Thoracic aorta (tissue), 2 donors: ENCODE measurements at places on chromosomes 7 and 10. TPM values are rescaled to one million over a fixed set of nuclear protein-coding genes. Genes with fewer than 3 reads are reported as not detected.
A peak's percentile ranks its signal among the peaks of the same experiment; 100 is the strongest.

- H3K36me3 ChIP-seq, result peaks cover 7% of the 10 kb centered on the region
- no peak overlapping the region for H3K4me3 ChIP-seq
- H3K4me1 ChIP-seq, result peaks cover 11% of the 10 kb centered on the region
- H3K27ac ChIP-seq, result no peak overlapping the region
- no peaks in the 10 kb centered on the region for H3K27me3 ChIP-seq
Measured at GRCh38 chr10:125103924-125104323, 56.4 kb downstream of the CTBP2 start.

GRCh38 chr10:49767752-49768151 is 5.6 kb upstream of the OGDHL start:
- no peak overlapping the region for H3K27ac ChIP-seq
- no peaks in the 10 kb centered on the region for H3K4me1 ChIP-seq
- no peaks in the 10 kb centered on the region for H3K27me3 ChIP-seq
- no peak overlapping the region for H3K4me3 ChIP-seq

GRCh38 chr7:95264363-95264891 is 59.9 kb downstream of the PON1 start:
- H3K4me1 ChIP-seq, result no peaks in the 10 kb centered on the region
- no peaks in the 10 kb centered on the region for H3K27me3 ChIP-seq
- H3K27ac ChIP-seq, result no peak overlapping the region
- H3K36me3 ChIP-seq, result no peaks in the 10 kb centered on the region
- H3K4me3 ChIP-seq, result no peak overlapping the region

DNA sequence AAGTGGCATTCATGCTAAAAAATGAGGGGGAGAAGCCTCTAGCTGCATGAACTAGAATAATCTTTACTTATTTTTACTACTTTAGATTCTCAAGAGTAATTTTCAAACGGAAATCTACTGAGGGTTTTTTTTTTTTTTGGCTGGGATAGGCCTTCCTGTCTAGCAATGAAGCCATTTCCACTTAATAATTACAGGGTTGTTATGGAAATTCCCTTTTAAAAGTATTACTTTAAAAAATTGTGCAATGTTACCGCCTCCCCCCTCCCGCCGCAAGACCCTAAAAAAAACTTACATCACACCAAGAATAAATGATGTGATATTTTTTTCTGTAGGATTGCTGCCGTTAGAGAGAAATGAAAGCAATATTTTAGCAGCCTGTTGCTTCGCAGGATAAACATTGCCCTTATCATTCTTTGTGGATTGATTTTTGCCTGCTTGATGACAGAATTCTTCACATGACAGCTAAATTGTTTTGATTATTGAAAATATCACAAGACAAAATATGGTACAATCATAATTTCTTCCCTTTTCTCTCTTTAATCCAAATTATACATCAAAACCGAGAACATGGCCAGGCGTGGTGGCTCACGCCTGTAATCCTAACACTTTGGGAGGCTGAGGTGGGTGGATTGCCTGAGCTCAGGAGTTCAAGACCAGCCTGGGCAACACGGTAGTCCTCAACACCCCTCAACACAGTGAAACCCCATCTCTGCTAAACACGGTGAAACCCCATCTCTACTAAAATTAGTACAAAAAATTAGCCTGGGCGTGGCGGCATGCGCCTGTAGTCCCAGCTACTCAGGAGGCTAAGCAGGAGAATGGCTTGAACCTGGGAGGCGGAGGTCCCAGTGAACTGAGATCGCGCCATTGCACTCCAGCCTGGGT is 32.8 kb downstream of the ARL4A start:
- DNase-seq, result no peak
- peaks cover 48% of the 10 kb centered on the region for H3K4me1 ChIP-seq
- H3K27ac ChIP-seq, result peak overlapping the region; percentile 4

Gene MBL2
- total RNA-seq, result not detected

- H3K4me3 ChIP-seq, result no peak overlapping the region
- H3K27me3 ChIP-seq, result no peaks in the 10 kb centered on the region
- H3K4me1 ChIP-seq, result no peaks in the 10 kb centered on the region
- H3K27ac ChIP-seq, result no peak overlapping the region
- no peaks in the 10 kb centered on the region for H3K36me3 ChIP-seq
Measured at GRCh38 chr10:25689346-25690100, 244.5 kb upstream of the MYO3A start.

Gene CALML3
- total RNA-seq, result not detected

Gene PTF1A
- total RNA-seq, result not detected

DNA sequence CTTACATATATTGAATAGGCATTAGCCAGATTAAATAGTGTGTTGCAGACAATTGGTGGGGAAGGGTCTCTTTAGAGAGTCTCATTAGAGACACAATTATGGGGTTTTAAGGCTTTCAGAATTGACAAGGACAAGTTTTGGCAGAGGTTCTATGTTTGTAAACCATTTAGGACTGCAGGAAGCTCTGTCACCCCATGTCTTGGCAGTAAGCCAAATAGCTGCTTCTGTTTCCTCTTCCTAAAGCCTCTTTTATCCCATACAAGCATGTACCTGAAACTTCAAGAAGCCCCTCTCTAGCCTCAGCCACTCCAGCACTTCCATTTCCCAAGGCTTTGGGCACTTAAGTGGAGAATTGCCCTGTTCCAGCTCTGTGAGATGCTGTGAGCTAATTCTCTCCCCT is 21.8 kb upstream of the LRRC4 start:
- no peak overlapping the region for H3K4me3 ChIP-seq
- DNase-seq, result no peak
- H3K27me3 ChIP-seq, result no peaks in the 10 kb centered on the region
- H3K36me3 ChIP-seq, result no peaks in the 10 kb centered on the region
- no peak overlapping the region for H3K27ac ChIP-seq
- no peaks in the 10 kb centered on the region for H3K4me1 ChIP-seq

Gene OGDHL
- not detected for total RNA-seq

Gene TMEM229A
- not detected for total RNA-seq

DNA sequence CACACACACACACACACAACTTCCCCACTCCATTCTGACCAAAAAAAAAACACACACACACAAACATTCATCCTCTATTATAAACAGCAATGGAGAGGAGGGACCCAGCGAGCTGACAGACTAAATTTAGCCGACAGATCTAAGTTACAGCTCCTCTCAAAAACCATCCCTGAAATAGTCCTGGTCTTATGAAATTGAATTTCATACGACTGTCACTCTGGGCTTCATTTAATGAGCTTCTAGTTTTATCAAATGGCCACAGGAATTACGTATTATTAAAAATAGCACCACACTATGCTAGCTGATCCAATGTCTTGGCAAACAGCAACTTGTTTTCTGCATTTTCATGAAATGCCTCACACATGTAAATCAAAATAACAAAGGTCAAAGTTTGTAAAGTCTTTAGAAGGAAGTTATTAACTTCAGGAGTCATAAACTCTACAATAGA is 131.3 kb upstream of the ASAH2 start:
- H3K36me3 ChIP-seq, result no peaks in the 10 kb centered on the region
- H3K27ac ChIP-seq, result no peak overlapping the region
- H3K4me3 ChIP-seq, result no peak overlapping the region
- peaks cover 30% of the 10 kb centered on the region for H3K4me1 ChIP-seq

GRCh38 chr10:19412531-19412930 is 363.9 kb downstream of the MALRD1 start:
- DNase-seq, result no peak
- no peak overlapping the region for H3K27ac ChIP-seq
- no peaks in the 10 kb centered on the region for H3K36me3 ChIP-seq
- no peaks in the 10 kb centered on the region for H3K4me1 ChIP-seq
- no peak overlapping the region for H3K4me3 ChIP-seq

DNA sequence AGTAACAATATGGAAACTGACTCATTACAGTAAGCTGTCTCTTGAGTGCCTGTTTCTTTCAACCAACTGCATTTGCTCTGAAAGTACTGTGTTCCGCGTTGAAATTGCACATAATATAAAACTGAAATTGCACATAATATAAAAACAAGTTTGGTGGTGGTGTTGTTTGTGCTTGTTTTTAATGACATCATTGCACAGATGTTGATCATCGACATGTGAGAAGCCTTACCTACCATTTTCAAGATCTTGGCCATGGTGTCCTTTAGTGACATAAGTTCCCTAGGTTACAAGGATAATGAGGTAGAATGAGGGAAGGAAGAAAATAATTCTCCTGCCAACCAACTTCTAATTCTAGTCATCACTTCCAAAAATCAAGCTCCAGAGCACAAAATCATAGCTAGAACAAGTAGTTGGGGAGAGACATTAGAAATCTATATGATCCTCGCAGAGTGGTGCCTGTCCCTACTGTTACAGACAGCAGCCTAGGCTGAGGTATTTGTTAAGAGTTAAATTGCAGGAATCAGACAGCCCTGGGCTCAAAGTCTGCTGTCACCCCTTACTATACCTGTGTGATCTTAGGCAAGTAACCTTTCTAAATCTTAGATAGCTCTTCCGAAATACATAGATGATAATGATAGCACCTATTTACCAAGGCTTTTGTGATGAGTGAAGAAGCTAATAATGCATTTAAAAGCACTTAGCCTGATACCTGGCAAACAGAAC is 29.3 kb downstream of the DOCK4 start:
- no peaks in the 10 kb centered on the region for H3K4me1 ChIP-seq
- H3K4me3 ChIP-seq, result no peak overlapping the region
- H3K36me3 ChIP-seq, result no peaks in the 10 kb centered on the region
- H3K27me3 ChIP-seq, result no peaks in the 10 kb centered on the region

- no peak overlapping the region for H3K27ac ChIP-seq
- no peaks in the 10 kb centered on the region for H3K4me1 ChIP-seq
- no peak for DNase-seq
- H3K36me3 ChIP-seq, result no peaks in the 10 kb centered on the region
- H3K4me3 ChIP-seq, result no peak overlapping the region
- no peaks in the 10 kb centered on the region for H3K27me3 ChIP-seq
Measured at GRCh38 chr10:104897696-104898095, 256.6 kb downstream of the SORCS3 start.

DNA sequence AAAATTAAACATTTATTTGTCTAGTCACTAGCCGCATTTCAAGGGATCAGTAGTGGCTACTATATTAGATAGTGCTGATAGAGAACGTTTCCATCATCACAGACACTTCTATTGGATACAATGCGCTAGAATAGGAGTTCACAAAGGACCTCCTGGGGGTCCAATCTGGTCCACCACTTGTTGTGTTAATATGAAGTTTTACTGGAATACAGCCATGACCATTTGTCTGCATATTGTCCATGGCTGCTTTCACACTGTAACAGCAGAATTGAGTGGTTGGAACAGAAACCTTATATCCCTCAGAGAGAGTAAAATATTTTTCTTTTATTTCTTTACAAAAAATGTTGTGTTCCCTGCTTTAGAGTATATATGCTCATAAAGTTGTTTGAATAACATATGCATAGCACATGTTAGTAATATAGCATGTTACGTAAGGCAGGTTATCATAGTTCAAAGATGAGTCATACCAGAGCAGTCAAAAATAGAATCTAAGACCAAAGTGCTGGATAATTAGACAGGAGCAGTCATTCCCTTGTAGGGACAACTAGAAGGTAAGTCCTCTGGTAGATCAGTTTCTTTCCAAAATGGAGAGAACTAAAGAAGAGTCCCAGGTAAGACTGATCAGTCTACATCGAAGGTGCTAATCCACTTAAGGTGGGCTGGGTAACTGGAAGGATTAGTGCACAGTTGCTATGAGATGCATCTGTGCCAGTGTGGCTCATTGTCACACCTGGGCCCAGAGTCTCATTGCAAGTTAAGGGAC is 14.9 kb downstream of the BZW2 start:
- no peaks in the 10 kb centered on the region for H3K36me3 ChIP-seq
- no peak overlapping the region for H3K4me3 ChIP-seq
- H3K27ac ChIP-seq, result no peak overlapping the region
- peaks cover 18% of the 10 kb centered on the region for H3K4me1 ChIP-seq

DNA sequence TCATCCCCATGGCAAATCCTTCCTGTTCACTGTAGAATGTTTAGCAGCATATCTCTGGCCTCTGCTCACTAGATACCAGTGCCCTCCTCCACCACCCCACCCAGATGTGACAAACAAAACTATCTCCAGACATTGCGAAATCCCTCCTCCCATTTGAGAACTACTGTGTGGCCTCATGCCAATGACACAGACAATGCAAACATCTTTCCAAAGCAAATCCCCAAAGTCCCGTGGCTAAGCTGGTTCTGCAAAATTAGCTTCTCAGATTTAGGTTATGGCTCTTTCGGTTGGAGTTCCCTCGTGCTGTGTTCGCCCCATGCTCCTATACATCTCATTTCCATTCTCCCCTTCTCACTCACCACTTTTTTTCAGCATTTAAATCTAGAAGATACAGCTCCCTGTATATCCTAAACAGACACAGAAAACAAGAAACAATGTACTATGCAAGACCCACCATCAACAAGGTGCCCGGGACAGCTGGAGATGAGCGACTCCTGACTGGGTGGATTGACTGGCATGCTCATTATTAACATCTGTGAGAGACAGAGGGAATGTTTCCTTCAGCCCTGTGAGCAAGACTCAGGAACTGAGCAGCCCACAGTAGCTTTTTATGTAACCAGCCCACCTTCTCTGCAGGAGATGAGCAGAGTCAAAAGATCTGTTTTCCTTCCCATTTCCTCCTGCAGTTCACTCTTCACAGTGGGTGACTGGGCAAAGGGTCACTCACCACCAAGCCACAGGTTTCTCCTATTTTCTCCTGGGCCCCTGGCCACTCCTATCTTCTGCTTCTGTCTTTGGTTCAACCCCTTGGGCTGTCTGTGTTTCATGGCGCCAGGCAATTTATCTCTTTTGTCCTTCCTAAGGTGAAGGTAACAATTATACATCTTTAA is 225.7 kb upstream of the AOAH start:
- peaks cover 10% of the 10 kb centered on the region for H3K4me1 ChIP-seq
- H3K4me3 ChIP-seq, result no peak overlapping the region
- no peak overlapping the region for H3K27ac ChIP-seq
- no peak for DNase-seq
- no peaks in the 10 kb centered on the region for H3K36me3 ChIP-seq

DNA sequence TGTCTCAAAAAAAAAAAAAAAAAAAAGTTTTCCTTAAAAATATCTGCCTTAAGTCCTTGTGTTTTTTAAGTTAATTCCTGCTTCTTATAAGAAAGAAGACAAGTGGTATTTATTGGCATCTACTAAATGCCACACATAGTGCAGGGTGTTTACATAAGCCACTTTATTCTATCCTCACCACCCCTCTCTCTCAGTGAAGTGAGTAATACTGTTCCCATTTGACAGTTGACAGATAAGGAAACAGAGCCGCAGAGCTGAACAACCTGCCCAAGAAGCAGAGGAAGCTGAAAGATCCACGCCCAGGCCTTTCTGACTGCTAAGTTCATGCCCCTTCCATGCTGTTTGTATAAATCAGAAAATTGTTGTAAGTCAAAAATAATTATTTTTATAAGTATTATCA is 54.1 kb downstream of the ABLIM1 start:
- H3K4me3 ChIP-seq, result no peak overlapping the region
- H3K36me3 ChIP-seq, result no peaks in the 10 kb centered on the region
- DNase-seq, result no peak
- no peaks in the 10 kb centered on the region for H3K27me3 ChIP-seq

Gene VWDE
- total RNA-seq, result not detected

DNA sequence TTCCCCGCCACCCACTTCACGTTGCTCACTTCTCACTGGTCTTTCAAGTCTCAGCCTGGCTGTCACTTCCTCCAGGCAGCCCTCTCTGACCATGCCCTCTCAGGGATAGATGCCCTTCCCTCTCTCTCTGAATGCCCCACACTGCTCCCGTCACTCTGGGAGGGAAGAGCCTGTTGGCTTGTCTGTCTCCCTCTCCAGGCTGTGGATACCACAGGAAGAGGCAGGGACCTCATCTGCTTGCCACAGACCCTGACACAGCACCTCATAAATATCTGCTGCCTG is 93.1 kb downstream of the OAT start:
- no peak overlapping the region for H3K4me3 ChIP-seq
- no peaks in the 10 kb centered on the region for H3K36me3 ChIP-seq
- H3K4me1 ChIP-seq, result peaks cover 6% of the 10 kb centered on the region
- H3K27ac ChIP-seq, result no peak overlapping the region
- no peak for DNase-seq

Gene CALML5
- 3.7 TPM for total RNA-seq

GRCh38 chr10:93459466-93459865 is 22.7 kb downstream of the MYOF start:
- H3K27me3 ChIP-seq, result no peaks in the 10 kb centered on the region
- H3K36me3 ChIP-seq, result no peaks in the 10 kb centered on the region
- DNase-seq, result no peak
- peaks cover 43% of the 10 kb centered on the region for H3K4me1 ChIP-seq
- H3K27ac ChIP-seq, result peak overlapping the region; percentile 96
